ENCODE measurements at places on chromosomes 12 and 14. TPM values are rescaled to one million over a fixed set of nuclear protein-coding genes. Genes with fewer than 3 reads are reported as not detected.

Gene REP15
- polyA plus RNA-seq, result 0.73 TPM

Gene SRRM4
- polyA plus RNA-seq, result 1.4 TPM

Gene TMEM19
- polyA plus RNA-seq, result 16.0 TPM

Gene INSM2
- 0.55 TPM for polyA plus RNA-seq

Gene CYP27B1
- polyA plus RNA-seq, result 2.2 TPM

Gene VWF
- polyA plus RNA-seq, result 68.3 TPM

Gene CD27
- 3.7 TPM for polyA plus RNA-seq

Gene RNASE3
- polyA plus RNA-seq, result 1.4 TPM

Gene GPR135
- polyA plus RNA-seq, result 25.8 TPM

Gene SLC10A1
- 0.30 TPM for polyA plus RNA-seq

Gene CD4
- polyA plus RNA-seq, result 22.2 TPM

Gene CD9
- 94.2 TPM for polyA plus RNA-seq

Gene SIX6
- polyA plus RNA-seq, result 0.17 TPM

Gene BATF
- 1.5 TPM for polyA plus RNA-seq

Gene SLC8A3
- 0.61 TPM for polyA plus RNA-seq

Gene TMEM117
- 6.1 TPM for polyA plus RNA-seq

Gene ALG10B
- 7.4 TPM for polyA plus RNA-seq

Gene RNFT2
- polyA plus RNA-seq, result 11.7 TPM

Gene ADGRD1
- polyA plus RNA-seq, result 27.2 TPM
